ENCODE measurements at places on chromosomes 2 and 18.

GRCh38 chr18:68780802-68781635, 16.9 kb upstream of the CCDC102B start:
- no peak for DNase-seq

- DNase-seq, result no peak
Observed at GRCh38 chr2:12428324-12428723, 288.4 kb upstream of the TRIB2 start.

GRCh38 chr2:27715318-27716210, 51.9 kb downstream of the SLC4A1AP start:
- no peak for DNase-seq

- no peak for DNase-seq
Observed at GRCh38 chr2:189581354-189582139, 961 bp upstream of the SLC40A1 start.

DNA sequence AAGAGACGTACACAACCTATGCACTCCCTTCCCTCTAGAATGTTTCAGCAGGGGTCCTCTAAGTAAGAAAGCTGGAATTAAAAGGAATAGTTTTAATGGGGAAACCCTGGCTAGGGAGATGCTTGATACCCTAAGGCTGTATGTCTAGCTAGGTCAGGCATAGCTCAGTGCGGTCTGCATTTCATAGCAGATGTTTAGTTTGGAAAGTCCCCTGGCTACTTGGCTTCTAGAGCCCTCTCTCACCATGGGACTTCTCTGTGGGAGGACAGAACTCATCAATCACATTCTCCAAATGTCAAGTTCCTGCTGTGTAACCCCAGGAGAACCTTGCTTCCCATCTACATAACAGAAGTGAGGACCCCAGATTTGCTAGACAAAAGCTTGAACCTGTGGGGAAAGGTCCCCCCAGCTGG, 24.1 kb upstream of the ANXA4 start:
- no peak for DNase-seq

DNA sequence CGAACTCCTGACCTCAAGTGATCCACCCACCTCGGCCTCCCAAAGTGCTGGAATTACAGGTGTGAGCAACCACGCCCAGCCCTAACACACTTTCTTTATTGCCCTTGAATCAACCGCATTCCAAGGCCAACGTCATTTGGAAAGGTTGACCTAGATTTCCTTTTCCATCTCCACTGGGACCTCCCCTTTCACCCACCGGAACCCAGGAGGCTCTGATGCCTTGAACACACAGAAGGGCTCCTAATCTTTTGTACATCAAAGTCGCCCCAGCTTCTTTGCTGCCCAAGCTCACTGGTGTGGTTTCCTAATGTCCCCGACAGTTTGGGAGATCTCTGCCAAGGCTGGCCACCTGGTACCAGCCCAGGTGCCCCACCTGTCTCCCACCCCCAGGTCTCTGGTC, 46.2 kb upstream of the CAB39 start:
- no peak for DNase-seq

GRCh38 chr2:51662187-51662586, 630.3 kb upstream of the NRXN1 start:
- DNase-seq, result no peak

DNA sequence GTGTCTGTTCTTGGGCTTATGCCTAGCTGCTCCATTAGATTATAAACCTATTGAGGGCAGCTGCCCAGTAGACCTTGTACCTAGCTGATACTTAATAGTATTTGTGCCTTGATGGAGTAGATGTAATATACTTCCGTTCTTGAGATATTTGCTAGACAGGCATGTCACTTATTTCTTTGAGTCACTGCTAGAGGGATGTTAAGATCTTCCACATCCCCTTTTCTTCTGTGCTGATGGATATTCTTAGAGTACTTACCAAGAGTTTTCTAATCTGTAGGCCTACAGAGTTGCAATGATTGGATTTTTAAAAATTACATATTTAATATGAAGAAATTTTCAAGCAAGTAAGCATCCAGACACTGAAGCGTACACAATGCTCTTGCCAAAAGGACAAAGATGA, 226.7 kb downstream of the TPGS2 start:
- no peak for DNase-seq

DNA sequence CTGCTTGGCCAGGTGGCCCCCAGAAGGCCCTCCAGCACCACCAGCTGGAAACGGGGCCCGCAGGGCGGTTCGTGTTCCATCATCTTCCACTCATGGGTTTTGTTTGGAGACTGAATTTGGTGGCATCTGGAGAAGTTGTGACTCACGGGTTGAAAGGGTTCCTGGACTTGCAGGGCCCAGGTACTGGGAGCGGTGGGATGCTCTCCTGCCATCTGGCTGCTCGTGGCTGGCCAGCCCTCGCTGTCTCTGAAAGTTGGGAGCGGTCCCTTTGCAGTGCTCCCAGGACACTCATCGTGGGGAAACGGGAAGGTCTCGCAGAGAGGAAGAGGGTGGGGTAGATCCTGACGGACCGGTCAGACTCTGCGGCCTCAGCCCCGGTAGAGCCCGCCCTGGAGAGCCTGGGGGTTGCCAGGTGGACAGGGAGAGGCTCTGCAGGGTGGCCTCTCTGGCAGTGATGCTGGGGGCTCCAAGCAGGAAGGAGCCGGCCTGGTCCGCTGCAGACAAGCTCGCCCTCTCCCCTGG, 47.5 kb downstream of the TWIST2 start:
- no peak for DNase-seq

DNA sequence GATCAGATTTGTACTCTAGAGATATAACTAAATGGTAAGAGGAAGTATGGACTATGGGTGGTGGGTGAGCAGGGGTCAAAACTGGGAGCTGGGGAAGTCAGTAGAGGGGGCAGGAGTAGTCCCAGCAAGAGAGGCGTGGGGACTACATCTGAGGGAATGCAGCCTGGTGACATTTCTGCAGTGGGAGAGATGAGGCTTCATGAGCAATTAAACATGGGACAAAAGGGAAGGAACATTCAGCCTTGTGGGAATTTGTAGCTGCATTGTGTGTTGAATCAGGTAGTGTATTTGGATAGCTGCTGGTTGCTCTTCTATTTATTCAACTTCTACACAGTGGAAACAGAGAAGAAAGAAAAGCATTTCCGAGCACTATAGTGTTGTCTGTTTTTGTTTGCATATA, 3.6 kb downstream of the CNOT11 start:
- no peak for DNase-seq

DNA sequence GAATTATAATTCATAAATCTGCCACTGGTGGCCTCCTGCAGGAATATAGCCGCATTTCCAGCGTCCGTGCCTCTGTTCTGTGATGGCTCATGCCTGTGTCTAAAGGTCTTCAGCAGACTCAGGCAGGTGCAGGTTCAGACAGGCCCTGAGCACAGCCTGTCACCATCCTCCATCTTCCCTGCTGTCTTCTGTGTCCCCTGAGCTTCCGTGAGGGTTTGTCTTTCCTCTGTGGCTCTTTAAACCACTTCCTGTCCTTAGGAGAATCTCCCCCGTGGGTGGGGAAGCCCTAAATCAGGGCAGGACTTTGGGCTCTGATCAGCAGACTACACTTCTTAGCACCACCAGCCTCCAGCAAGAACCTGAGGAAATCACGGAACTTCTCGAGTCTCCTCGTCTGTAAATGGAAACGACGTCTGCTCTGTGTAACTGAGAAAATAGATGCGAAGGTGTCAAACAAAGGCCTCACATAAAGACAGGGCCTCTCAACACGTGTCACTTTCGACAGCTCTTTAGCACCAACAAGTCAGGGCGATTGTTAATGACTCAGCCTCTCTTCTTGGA, 24.1 kb upstream of the NFATC1 start:
- DNase-seq, result no peak

GRCh38 chr2:238187618-238188548, 15.6 kb downstream of the ILKAP start:
- DNase-seq, result no peak

DNA sequence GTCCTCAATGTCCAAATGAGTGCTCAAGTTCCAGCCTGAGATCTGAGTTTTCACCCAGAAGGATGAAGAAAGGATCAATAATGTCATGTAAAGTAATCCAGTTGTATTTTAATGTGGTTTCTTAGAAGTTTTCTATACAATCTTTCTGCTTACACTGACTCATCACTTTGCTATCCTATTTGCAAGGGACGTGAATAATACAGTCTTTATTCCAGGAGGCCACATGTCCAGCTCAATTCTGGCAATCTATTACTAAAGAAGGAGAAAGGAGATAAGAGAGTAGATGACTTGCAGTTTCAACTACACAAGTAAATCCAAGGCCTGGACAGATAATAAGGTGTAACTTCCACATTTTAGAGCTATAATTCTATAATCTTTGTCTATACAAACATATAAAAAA, 601.1 kb upstream of the SETBP1 start:
- DNase-seq, result no peak

DNA sequence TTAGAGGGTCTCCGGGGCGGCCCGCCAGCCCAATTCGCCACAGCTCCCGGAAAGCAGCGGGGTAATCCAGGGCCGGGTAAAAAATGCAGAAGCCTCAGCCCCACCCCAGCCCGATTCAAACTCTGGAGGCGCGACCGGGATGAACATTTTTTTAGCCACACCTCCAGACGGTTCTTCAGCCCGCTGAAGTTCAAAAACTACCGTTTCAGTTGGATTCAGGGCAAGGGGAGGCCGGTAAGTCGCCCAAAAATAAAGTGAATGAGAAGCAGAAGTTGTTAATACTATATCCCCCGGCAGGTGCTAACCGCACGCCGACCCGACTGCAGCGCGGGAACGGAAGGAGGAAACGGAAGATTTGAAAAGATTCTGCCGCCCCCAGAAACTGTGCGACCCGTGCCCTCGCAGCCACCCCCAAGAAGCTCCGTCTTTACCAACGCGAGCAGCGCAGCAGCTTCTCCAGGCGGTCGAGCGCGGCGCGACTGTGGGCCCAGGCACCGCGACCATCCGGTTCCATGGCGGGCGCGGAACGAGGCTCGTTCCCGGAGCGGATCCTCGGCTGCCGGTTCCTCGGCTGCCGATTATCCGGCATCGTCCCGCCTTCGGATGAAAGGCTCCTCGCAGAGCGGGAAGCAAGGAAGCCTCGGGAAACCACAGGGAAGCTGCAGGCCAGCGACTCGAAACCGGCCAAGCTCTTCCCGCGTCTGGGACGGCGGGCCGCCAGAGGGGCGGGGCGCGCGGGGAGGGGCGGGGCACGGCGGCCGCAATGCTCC, at the start of gene BARD1:
TSS of gene BARD1 (minus strand) at position 703 of the 770 bp plus-strand sequence. CDS start at position 589, 114 bp downstream.
- peak; percentile 42 for DNase-seq

DNA sequence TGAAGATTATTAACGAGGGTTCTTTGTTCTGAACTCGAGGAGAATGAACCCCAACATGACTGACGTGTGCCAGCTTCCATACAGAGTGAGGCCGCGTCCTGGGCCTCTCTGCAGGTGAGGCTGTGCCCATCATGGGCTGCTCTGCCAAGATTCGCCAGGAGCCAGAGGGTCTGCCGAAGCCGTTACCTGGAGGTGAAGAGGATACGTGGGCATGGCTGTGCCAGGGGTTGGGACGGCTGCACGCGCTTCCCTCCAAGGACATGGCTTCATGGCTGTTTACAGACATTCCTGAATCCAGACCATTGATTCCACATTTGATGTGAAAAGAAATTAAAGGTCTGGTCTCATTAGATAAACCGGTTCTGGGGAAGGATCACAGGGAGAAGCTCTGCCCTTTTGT, 211.4 kb upstream of the SALL3 start:
- no peak for DNase-seq

- DNase-seq, result no peak
Observed at GRCh38 chr2:161625314-161625919, 1.2 kb downstream of the SLC4A10 start.

DNA sequence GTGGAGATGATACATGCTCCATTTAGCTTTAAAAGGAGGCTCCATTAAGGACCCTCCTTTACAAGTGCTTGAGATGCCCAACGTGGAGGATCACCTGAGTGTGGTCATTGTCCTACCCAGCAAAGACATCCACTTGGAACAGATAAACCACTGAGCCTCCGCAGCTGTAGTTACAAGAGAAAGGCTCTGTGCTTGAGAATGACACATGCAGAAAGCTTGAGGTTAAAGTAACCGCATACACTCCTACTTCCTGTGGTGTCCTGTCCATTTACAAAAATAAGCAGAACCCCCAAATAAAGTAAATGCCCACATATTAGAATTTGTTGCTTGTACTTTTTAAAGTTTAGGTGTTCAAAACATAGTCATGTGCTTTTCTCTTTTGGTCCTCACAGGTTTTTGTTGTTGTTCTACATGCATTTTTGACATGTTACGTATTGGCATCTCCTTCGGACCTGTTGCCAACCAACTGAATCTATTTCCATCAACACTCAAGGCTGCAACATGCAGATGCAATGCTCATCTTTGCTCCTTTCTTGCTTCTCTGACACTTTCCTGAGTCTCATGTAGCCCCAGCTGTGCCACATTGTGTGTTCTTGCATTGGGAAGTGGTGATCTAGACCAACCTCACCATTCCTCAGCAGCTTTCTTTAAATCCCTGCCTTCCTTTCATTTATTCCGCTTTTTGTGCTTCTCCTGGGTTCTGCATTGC, 56.0 kb downstream of the SERPINB7 start:
- no peak for DNase-seq

DNA sequence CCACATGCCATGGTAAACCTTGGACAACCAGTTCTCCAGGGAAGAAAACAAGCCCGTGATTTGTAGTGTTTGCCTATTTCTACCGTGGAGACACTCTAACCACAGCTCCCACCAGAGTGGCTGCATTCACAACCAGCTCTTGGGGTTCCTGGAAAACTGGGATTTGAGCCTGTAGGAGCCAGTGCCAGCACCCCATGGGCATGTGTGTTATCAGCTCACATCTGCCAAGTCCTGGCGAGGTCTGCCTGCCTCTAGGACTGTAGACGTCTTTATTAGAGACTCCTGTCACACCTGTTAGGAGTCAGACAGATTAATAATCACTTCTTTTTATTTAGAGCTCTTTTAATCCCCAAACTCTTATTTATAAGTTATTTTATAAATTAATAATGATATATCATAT, 41.0 kb downstream of the INPP5D start:
- DNase-seq, result no peak

GRCh38 chr2:27003007-27003406, 29.8 kb upstream of the TMEM214 start:
- DNase-seq, result no peak

DNA sequence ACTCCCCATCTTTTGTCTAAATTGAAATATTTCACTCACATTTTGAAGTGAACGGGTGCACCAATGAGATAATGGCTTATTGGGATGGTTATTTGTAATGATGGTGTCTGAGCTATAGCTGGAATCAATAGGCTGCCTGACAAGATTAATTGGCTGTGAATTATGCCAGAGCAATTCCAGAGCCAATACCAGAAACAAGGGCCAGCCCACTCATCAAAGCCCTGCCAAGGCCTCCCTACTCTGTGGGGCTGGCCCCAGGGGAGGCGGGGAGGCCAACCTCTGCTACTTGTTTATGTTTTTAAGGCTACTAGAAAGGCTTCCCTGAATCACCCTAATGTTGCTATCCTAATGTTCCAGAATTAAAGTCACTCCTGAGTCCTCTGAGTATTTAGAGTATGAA, 29.1 kb upstream of the NEMP2 start:
- no peak for DNase-seq

DNA sequence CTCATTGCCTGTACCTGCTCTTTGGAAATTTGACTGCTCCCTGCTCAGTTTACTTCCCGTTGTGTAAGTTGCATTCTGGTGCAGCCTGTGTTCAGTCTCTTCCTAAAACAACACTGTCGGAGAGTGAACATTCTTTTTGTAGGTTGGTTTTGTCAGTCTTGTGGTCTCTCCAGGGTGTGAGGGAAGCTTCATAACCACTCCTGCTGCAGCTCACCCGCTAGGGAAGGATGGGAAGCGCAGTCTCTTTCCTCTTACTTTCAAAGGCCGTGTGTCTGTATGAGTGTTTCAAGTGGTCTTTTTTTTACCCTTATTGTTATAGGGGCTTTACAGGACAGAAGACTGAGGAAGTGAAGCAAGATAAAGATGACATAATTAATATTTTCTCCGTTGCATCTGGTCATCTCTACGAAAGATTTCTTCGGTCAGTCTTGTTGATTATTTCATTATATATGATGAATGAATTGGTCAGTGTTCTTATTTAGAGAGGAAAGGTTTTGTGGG, 87.2 kb downstream of the UGGT1 start:
- DNase-seq, result no peak

Measured in stimulated activated CD8-positive, alpha-beta memory T cell treated with anti-CD3 and anti-CD28 coated beads, Interleukin-4, amount 100 ng/mL, for 24 hours (primary cell).